Stimulated activated naive CD8-positive, alpha-beta T cell treated with anti-CD3 and anti-CD28 coated beads, Interleukin-15, amount 100 ng/mL, for 72 hours (primary cell): ENCODE measurements at places on chromosomes 3 and 15.
A peak's percentile ranks its signal among the peaks of the same experiment; 100 is the strongest.

DNA sequence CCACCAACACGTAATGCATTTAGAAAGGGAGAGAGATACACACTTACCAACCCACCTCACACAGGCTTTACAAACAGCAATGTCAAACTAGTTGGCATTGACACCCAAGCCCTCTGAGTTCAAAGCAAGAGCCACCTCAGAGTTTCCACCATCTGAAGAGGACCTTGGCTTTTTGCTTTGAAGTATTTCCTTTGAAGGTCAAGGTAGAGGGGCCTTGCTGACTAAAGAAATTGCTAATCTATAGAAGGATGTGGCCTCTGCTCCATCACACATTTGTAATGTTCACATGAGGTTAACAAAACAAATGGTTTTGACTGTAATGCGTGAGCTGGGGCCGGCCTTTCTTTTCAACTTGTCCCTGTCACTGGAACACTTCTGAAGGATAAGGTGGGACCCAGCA lies 117.7 kb downstream of the POLR2M start:
- DNase-seq = no peak

- DNase-seq = no peak
These were observed 3.7 kb upstream of the RHOV start for GRCh38 chr15:40877694-40878093.

- DNase-seq = no peak
These were observed 24.1 kb downstream of the PDE8A start for GRCh38 chr15:85005746-85006145.

GRCh38 chr15:51108933-51109550 lies 14.3 kb upstream of the TNFAIP8L3 start:
- DNase-seq = no peak

- DNase-seq = peak; percentile 10
These were observed at the start of gene CHRNA7 for GRCh38 chr15:32029862-32030781. TSS of gene CHRNA7 (plus strand) at chr15:32030515. CDS start at chr15:32030595, 80 bp downstream.

DNA sequence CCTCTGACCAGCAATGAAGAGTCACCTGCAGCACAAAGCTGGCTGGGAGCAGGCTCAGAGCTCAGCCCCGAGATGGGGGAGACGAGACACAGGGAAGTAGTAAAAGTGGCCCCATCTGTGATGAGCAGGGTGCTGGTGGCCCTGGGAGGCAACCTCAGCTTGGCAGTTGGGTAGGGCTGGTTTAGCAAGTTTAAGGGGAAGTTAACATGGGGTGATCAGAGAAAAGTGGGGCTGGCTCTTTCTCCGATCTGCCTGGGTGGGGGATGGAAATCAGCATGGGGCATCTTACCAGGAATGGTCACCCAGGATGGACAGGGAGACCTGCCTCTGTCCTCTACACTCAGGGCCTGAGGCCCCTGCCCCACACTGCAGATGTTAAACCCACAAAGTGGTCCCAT lies 29.9 kb upstream of the SFMBT1 start:
- DNase-seq = no peak

DNA sequence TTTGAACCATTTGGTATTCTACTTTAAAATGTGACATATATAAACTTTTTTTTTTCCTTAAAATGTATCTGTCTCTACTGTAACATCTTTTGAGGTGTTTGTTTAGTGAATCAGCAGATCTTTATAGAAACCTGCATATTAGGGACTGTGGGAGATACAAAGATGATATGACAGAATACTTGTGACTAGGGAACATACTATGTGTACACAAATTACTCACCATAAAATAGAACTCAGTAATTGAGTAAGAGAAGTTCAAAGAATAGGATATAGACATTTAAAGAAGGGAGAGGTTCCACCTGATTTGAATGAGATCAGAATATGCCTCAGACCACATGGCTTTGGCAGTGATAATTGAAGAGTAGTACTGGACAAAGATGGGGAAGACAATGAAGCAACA lies 47.9 kb downstream of the ATP2C1 start:
- DNase-seq = no peak

DNA sequence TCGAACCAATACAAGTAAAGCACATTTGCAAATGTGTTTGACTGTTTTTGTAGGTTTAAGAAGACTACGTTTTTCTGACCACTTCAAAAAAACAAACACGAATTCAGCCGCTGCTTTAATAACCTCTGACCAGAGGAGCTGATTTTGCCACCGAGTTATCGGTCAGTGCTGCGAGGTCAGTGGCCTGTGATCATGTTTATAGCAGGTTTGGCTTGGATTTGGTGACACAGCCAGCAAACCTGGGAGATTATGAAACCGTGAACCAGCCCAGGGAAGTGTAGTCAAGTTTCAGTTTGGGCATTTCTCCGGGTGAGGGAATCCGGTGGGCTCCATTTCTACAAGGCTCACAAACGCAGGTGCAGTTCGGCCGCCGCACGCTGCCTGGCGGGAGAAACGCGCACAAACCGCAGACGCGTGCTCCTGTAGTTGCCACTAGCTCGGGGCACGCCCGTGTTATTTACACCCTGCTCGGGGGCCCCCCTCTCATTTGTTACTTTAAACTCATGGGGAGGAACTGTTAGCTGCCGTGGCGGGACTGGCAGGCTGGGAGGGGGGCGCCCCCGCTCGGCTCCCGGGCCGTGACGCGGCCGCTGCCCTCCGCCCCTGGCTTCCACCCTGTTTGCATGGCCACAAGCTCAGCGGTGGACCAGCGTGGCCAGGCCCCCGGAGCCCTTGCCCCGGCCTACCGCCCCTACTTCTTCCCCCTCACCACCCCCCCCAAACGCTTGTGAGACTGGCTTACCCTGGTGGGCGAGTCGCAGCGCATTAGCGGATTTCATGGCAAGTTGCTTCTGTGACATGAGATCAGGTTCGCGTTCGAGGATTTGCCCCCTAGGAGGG lies 13.6 kb upstream of the ONECUT1 start:
- DNase-seq = no peak

- no peak for DNase-seq
These were observed 250.1 kb upstream of the LYSMD4 start for GRCh38 chr15:99983171-99983885.

- DNase-seq = no peak
These were observed 288.1 kb upstream of the LRRFIP2 start for GRCh38 chr3:37462452-37462851.

- no peak for DNase-seq
These were observed 24.3 kb upstream of the GPR171 start for GRCh38 chr3:151227266-151227806.

DNA sequence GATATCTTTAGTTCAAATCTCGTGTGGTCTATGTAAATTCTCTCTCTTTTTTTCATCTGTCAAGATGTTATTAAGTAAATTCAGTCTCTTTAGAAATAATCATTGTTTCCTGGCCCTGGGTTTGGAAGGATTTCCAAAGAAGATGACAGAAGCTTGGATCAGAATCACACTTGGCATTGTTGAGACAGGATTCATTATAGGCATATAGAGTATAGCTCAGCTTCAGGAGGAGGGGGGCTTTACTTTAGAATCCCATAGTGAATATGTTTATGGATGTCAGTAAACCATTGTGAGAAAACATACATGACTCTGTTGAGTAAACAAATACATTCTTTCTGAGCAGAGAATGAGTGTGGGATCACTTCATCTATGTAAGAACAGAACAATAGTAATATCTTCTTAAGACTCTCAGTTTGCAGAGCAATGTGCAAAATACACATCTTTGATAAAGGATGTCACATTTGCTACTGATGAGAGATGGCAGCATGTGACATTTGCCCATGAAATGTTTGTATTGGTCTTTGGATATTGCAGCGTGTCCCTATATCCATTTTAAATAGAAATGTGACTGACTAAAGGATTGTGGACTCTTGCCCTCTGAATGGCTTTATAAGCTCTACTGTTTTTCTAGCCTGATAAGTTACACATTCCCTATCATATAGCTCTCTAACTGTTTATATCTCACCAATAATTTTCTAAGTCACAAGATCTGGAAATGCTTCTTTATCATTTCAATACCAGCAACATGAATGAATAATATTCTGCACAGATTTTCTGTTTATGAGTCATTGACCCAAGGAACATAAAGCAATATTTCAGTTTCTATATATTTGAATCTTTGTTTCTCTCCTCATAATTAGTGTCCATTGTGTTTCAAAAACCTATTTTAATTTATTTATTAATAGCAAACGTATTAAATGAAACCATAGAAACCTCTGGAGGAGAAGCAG lies 95.6 kb upstream of the THRB start:
- DNase-seq = no peak

GRCh38 chr3:169264711-169265110 lies 398.8 kb downstream of the MECOM start:
- DNase-seq = no peak

GRCh38 chr3:126461450-126462070 lies 14.1 kb downstream of the ZXDC start:
- DNase-seq = no peak

GRCh38 chr3:16124636-16125035 lies 49.8 kb upstream of the GALNT15 start:
- DNase-seq = no peak

- no peak for DNase-seq
These were observed 87.0 kb downstream of the CD200R1L start for GRCh38 chr3:112759681-112760080.

DNA sequence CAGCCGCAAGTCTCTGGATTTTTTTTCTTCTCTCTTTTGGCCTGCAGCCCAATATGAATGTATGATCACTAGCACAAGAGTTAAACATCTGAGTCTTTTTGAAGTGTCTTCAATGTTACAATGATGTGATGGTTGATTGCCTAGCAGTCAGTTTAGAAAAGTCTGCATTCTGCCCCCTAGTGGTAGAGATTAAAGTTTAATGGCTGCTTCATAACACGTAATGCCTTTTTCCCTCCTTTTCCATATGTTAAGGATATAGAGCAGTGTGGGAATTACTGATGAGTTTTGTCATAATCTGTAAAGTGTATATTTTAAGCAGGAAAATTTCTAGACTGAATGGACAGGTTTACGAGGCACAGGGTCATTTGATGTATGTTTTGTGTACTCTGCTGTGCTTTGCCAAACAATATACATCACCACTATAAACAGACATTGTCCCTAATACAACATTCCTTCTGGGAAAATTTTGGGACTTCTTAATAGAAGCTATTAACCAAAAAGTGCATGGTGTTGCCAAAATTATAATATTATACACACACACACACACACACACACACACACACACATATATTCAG lies 1038.5 kb upstream of the NR2F2 start:
- DNase-seq = no peak

DNA sequence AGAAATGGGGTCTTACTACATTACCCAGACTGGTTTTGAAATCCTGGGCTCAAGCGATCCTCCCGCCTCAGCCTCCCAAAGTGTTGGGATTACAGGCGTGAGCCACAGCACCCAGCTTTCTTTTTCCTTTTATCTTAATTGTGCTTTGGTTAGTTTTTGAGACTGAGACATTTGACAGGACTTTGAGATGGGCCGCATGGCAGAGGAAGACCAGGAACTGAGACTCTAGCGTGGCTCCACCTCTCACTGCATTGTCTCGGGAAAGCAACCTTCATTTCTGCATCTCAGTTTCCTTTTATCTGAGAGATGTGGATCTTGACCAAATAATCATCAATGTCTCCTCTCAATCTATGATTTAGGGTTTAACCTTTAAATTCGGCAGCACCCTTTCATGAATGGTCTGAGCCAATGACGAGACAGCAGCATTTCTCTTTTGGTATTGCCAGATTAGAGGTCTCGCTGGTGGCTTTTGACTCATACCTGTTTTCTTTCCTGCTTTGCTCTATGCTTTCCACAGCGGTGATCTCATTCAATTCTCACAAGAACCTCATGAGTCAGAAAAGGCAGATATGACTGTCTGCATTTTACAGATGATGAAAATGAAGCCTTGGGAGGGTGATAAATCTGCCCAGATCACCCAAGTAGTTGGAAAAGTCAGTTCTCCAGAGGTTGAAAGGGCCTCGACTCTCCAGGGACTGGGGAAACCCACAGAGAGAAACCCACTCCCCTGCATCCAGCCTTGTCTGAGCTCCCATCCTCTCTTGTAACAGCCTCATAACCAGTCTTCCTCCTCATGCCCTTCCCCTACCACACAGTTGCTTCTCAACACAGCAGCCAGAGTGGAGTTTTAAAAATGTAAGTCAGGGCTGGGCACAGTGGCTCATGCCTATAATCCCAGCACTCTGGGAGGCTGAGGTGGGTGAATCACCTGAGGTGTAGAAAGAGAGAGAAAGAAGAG lies 84.8 kb upstream of the FOXB1 start:
- DNase-seq = peak; percentile 66

DNA sequence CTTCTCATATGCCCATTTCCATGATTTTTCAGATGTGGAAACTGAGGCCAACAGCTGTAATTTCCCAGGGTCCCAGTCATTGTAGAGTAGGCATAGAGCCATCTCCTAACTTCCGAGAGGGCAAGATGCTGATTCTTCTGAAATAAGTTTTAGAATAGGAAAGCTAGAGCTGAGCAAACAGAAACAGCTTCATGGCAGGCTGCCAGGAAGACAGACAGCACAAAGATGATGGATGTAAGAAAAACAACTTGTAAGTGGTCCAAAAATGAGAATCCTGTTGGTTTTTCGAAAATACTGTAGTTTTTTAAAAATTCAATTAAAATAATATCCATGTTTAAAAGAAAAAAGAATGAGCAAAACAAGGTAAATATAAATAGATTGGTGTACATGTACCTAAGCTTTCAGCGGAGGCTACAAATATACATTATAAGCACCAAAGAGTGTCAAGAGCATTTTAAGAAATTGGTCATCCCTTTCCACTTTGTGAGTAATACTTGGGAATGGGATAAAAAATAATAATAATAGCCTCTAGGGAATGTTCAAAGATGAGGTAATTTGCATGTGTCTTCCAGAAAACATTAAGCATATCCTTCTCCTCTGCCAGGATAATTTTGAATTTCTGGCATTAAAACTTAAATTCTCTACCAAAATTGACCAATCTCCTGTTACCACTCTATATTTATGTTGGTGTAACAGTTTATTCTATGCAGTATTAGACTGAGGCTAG lies 406.6 kb downstream of the MECOM start:
- DNase-seq = no peak

GRCh38 chr3:109933576-109933975 lies 596.2 kb upstream of the DPPA4 start:
- no peak for DNase-seq

- no peak for DNase-seq
These were observed 20.6 kb downstream of the COL8A1 start for GRCh38 chr3:99659032-99659431.

- DNase-seq = peak; percentile 43
These were observed 44.0 kb downstream of the EIF4E3 start for GRCh38 chr3:71681224-71681668.

DNA sequence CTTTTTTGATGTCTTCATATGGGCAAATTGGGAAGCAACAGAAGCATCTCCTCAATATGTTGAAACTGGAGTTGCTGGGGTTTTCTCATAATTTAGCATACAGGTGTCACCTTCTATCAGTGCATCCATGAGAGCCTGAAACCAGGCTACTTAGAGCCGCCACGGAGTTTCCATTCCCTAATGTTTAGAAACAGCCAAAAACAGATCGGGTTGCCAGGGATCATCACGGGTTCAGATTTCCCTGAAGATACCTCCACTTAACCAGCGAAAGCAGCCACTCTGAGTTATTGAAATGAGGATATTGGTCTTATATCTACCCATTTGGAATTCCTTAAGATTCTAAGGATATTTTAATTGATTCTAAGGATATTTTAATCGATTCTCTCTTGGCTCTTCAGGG lies 14.5 kb downstream of the TERB2 start:
- no peak for DNase-seq
